ENCODE measurements at places on chromosomes 2 and 18.
A peak's percentile ranks its signal among the peaks of the same experiment; 100 is the strongest.

DNA sequence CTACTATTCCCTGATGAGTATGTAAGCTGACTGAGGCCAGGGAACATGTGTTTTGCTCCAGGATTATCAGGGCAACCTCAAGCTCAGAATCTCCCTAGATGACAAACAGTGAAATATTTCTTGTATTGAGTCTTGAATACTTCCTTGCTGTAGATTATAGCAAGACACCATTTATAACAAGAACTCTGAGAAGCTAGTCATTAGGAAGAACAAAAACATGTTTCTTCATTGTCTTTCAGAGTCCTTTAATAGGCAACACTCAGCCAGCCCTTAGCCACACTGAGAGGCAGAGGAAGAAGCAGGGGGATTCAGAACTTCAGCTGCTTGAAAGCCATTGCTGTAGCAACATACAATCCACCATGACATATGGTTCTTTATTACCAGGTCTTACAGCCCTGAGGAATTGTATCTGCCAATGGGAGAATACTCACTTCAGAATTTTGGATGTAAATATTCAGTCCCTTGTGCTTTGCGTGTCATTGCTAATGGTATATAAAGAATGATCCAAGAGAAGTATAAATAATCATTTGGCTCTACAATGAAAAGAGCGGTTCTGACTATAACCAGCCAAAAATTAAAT is 117.5 kb upstream of the NCKAP5 start:
- no peak for DNase-seq

DNA sequence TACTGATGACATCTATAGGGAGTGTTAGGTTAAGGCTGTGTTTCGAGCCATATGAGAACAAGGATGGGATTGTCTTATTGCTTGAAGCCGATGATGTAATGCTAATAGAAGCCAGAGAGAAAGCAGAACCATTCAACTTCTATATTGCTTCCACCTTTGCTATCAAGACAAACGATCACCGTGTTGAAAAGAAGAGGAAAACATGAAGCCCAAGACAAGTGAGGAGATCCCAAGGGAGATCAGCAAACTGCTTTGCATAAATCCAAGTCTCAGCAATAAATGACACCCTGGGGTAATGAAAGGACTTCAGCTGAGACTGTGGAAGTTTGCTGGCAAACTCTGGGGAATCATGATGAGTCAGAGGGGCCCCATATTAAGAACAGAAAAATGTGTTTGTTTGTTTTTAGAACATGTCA is 206.2 kb downstream of the NCKAP5 start:
- DNase-seq, result no peak

DNA sequence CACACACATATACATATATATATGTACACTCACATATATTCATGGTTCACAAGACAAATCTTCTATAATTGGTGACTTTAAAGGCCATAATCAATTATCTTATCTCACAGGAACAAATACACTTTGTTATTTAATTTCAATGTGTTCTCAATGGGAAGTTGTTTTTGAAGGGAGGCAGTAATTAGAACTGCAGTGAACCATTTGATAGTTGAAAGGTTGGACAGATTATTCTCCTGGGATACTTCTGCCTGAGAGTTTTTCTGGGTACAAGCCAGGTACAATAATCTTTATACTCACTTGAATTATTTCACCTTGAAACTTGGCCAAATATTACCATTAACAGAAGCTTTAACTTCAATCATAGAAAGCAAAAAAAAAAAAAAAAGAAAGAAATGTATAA is 546.6 kb upstream of the LRRTM4 start:
- no peak for DNase-seq

DNA sequence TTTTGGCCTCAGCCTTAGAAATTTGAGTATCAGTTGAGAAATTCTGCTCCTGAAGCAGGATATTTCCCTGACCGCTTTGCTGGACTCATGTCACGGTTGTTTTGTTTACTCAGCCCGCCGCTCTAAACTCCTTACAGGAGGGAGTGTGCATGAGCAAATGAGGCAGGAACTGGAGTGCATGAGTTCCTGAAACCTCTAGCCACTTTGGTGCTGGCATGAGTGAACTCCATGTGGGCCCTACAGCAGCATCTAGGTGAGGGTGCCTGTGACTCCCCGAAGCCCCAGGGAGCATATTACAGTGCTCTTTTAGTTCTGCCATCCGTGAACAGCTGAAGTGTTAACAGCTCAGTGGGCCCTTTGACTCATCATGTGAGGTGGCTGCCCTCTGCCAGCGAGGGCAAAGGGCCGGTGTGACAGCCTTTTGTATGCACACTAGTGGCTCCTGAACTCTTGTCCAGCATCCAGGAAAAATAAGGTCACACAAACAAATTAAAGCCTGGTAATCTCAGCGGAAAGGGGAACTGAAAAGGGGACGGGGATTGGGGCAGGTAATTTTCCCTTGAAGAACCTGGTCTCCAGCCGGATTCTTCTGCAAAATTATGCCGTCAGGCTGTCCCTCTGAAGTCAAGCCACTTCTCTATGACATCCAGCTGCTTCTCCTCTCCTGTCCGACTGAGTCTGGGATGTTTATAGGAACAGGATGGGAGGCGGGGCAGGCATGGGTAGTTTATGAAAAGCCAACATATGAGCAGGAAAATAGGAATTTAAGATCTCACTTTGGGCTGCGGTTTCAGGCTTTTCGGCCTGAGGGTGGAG is 1668.7 kb downstream of the SUCLG1 start:
- peak; percentile 39 for DNase-seq

GRCh38 chr2:122748552-122749011 is 993.1 kb downstream of the TSN start:
- no peak for DNase-seq

DNA sequence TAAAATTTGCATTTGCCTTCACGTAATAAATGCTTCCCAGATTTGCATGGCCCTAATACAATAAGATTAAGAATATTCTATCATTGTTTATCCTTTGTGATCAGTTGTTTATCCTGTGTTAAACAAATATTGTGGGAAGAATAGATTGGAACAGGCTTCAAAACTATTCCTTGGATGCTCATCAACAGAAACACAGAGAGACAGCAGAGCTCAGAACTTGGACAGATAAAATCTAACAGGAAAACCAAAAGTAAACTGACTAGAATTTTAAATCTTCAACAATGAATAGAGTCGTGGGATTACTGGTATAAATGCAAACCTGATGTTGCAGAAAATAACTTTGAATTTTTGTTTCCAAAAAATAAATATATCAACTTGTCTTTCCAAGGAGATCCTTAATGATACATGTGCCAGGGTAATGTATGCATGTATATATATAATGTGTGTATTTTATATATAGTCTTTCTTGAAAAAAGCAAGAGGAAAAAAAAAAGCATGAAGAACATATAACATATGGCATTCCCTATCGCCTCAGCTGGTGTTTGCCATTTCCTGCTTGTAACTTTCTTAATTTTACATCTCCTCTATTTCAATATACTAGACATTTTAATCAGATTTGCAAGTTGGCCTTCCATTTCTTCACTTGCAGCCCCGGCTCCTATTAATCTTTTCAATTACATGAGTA is 59.9 kb upstream of the TANK start:
- no peak for DNase-seq

- DNase-seq, result no peak
Measured at GRCh38 chr18:39481281-39481680, 1915.7 kb upstream of the CELF4 start.

DNA sequence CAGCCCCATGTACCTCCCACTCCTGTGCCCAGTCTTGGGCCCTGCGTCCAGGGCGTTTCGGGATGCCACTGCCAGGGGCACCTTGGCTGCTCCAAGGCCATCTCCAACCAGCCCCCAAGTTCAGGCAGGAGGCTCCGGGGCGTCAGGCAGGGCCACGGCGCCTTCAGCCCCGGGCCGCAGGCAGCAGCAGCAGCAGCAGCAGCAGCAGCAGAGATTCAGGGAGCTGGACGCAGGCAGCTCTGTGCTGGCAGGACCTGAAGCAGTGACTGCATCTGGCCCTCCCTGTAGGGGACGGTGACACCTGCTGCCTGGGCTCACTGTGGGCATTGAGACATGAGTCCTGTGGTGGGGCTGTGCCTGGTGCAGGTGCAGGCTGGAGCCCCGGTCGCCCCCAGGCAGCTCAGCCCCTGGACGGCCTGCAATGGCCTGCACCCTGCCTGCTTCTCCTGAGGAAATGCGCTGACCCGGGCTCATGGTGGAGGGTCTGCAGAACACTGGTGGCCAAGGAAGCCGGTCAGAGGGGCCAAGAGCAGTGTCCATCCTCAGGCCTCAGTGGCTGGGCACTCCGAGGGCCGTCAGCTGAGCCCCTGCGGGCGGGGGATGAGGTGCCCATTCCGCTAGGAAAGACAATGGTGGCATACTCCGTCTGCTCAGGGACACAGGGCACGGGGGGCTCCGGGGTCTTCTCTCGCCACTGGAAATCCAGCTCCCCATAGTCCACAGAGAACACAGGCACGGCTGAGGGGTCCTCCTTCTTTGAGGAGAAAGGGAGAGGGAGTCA is 8.0 kb downstream of the PDCD1 start:
- no peak for DNase-seq

GRCh38 chr2:150043172-150043500 is 444.3 kb downstream of the RND3 start:
- no peak for DNase-seq

GRCh38 chr2:30374380-30374779 is 72.7 kb upstream of the LCLAT1 start:
- no peak for DNase-seq

GRCh38 chr2:240632306-240632721 is 7.0 kb downstream of the GPR35 start:
- no peak for DNase-seq

DNA sequence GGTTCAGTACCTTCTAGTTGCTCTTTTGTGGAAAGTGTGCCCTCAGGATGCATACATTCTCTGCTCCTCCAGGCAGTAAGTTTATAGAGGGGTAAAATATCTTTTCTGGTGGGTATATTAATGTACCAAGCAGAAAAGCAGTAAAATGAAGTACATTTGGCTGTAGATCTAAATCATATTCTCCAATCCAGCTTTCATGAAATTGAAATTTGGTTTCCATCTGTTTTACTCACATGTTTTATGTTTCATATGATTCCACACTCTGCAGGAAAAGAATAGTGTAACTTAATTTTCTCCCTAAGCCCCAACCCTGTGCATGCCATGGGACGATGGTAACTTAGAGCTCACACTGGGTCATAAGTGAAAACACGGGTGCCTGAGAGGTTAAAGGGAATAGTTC is 172.3 kb downstream of the AKAIN1 start:
- no peak for DNase-seq

- no peak for DNase-seq
Measured at GRCh38 chr2:233838726-233839446, 15.4 kb downstream of the HJURP start.
